GM23338 (cell line): ENCODE measurements at places on chromosomes 11 and 22.

GRCh38 chr11:70230151-70230839 is 27.2 kb downstream of the FADD start:
- no peak for DNase-seq

DNA sequence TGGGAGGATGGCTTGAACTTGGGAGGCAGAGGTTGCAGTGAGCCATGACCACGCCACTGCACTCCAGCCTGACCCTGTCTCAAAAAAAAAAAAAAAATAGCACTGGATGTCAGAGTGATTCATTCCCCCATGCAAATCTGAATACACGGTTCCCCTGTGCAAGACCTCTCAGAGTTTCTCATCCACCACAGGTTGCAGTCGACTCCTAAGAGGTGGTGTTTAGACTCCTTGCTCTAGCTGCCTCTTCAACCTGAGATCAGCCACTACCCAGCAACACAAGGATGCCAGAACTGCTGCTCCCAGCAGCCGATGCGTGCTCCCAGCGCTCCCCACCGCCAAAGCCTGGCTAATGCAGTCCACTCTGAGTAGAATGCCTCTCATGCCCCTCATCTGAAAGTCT is 97.5 kb downstream of the PARVA start:
- no peak for DNase-seq

GRCh38 chr22:27882507-27883290 is 36.4 kb downstream of the PITPNB start:
- no peak for DNase-seq

DNA sequence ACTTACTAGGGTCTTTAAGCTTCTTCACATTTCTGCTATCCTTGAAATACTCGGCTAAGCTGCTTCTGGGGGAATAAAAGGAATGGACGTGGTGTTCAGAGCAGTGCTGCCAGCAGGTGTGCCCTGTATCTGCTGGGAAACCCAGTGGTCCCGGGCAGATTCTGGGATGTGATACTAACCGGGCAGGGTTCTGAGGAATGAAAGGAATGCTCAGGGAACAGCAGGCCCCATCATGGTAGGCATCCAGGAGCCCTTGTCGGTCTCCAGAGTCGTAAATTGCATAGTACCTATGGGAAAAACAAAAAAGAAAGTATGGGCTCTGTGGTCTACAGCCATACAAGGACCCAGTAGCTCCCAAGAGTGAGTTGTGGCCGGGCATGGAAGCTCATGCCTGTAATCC is 4.5 kb upstream of the TMEM223 start:
- peak; percentile 37 for DNase-seq

DNA sequence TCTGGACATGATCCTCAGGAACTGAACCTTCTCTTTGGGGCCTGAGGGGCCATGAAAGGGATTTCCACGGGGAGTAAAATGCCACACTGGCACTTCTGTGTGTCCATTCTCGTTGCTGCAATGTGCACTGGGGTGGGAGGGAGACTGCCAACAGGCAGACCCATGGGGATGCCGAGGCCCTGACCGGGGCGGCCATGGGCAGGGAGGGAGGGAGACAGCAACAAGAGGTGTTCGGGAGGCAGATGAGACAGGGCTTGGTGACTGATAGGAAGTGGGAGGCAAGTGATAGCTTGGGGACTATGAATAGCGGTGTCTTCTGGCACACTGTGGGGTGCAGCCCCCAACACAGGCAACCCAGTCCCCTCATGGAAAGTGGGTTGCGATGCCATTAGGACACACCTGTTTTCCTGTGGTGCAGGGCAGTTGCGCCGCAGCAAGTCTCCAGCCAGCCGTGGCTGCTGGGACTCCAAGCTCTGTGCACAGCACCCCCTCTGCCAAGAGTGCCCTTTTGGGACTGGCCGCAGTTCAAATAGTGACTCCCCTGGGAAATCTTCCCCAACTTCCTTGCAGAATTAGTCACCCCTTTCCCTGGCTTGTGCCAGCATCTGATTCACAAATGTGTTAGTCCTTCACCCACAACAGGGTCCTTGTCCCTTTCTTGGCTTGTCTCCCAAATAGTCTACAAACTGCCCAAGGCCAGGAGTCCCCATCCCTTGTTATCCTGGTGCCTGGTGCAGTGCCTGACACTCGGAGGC is 88.8 kb downstream of the CHST1 start:
- no peak for DNase-seq

- no peak for DNase-seq
Measured at GRCh38 chr11:100849009-100849900, 162.2 kb downstream of the ARHGAP42 start.
